ENCODE measurements at places on chromosomes 2 and 18. TPM values are rescaled to one million over a fixed set of nuclear protein-coding genes. Genes with fewer than 3 reads are reported as not detected.

PMAIP1 gene
- total RNA-seq, result 17.6 TPM

NETO1 gene
- not detected for total RNA-seq

CRYGC gene
- not detected for total RNA-seq

DNA sequence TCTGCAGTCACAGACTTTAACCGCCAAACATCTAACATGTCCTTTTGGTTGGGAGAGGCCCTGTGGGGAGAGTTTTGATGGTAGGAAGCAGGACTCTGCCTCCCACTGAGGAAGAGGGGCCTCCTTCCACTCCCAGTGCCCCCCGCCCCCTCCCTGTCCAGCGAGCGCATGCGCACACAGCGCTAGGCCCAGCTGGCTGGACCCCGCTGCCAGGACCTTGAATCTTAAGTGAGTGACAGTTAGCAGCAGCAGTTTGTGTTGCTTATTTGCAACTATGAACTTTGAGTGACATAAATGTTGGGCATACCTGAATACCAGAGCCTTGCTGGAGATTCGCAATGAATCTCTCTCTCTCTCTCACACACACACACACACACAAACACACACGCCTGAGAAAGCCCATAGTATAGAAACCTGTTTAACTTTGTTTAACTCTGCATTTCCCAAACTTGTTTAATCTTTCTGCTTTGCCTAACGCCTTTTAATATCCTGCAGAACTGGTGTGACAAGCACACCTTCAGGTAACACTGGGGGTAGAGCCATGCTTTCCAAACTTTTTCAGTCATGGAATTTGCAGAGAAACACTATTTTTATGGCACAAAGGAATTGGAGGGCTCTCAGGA is 134.6 kb upstream of the SMAD2 start:
- no peak overlapping the region for H3K4me3 ChIP-seq
- DNase-seq, result no peak
- H3K36me3 ChIP-seq, result no peaks in the 10 kb centered on the region
- no peaks in the 10 kb centered on the region for H3K4me1 ChIP-seq
- peaks cover 35% of the 10 kb centered on the region for H3K27me3 ChIP-seq

TMEM237 gene
- 13.5 TPM for total RNA-seq

ASIC4 gene
- total RNA-seq, result 13.5 TPM

GPR45 gene
- total RNA-seq, result not detected

DCDC2C gene
- not detected for total RNA-seq

GRCh38 chr2:119981896-119982295 is 31.0 kb upstream of the EPB41L5 start:
- no peaks in the 10 kb centered on the region for H3K4me1 ChIP-seq
- no peak overlapping the region for H3K4me3 ChIP-seq
- DNase-seq, result no peak
- no peak overlapping the region for H3K27ac ChIP-seq
- peaks cover 5% of the 10 kb centered on the region for H3K36me3 ChIP-seq
- no peaks in the 10 kb centered on the region for H3K27me3 ChIP-seq

DNA sequence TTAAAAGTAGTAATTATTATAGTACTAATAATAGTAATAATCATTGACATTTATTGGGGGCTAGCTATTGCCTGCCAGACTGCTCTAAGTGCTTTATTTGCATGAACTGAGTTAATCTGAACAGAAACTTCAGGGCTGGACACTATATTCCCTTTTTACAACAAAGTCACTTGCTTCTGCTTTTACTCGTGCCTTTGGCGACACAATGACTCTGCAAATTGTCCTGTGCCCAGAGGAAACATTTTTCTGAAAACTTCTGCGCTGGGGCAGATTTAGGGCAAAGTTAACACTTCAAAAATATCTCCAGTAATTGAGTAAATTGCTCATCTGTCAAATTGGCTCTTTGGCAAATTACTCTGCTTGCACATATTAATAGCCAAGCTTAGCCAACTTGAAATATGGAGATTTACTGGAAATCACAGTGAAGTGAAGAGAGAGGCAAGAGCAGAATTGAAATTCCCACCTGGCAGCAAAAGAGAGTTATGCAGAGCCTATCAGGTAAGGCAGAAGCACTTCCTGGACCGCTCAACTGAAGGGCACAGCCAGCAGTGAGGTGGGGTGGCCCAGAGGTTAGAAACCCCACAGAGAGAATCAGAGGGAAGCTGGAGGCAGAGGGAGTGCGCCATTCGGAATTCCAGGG is 36.3 kb downstream of the BMP10 start:
- peak overlapping the region; percentile 49 for H3K27ac ChIP-seq
- peaks cover 11% of the 10 kb centered on the region for H3K4me1 ChIP-seq
- no peaks in the 10 kb centered on the region for H3K27me3 ChIP-seq
- no peaks in the 10 kb centered on the region for H3K36me3 ChIP-seq

DNA sequence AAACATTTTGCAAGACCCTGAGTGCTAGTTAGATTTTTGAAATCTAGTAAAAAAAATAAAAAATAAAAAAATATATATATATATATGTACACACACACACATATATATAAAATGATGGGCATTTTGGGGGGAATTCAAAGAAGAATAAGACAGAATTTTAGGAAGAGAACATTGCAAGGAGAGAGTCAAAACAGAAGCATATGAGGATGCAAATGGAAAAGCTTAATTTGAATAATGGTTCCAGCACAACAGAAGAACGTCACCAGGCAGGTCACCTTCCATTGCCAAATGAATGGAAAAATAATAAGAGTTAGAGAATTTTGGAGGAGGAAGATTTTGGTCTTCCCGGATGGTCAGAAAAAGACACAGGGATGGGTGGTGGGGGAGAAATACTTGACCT is 1097.2 kb downstream of the BCL11A start:
- no peaks in the 10 kb centered on the region for H3K36me3 ChIP-seq
- H3K4me1 ChIP-seq, result no peaks in the 10 kb centered on the region
- no peak for DNase-seq
- no peak overlapping the region for H3K4me3 ChIP-seq
- no peaks in the 10 kb centered on the region for H3K27me3 ChIP-seq
- no peak overlapping the region for H3K27ac ChIP-seq

LRRC30 gene
- total RNA-seq, result not detected

- H3K4me3 ChIP-seq, result no peak overlapping the region
- peaks cover 32% of the 10 kb centered on the region for H3K27me3 ChIP-seq
- no peak overlapping the region for H3K27ac ChIP-seq
- H3K4me1 ChIP-seq, result no peaks in the 10 kb centered on the region
These were observed 28.6 kb downstream of the CAPN13 start for GRCh38 chr2:30778611-30779010.

MC2R gene
- total RNA-seq, result not detected

- no peaks in the 10 kb centered on the region for H3K4me1 ChIP-seq
- DNase-seq, result no peak
- H3K27ac ChIP-seq, result no peak overlapping the region
- no peaks in the 10 kb centered on the region for H3K36me3 ChIP-seq
- no peaks in the 10 kb centered on the region for H3K27me3 ChIP-seq
These were observed 56.8 kb downstream of the MYO1B start for GRCh38 chr2:191301971-191302370.

CAPN13 gene
- not detected for total RNA-seq

GRCh38 chr2:239568601-239569000 is 167.8 kb upstream of the HDAC4 start:
- H3K36me3 ChIP-seq, result no peaks in the 10 kb centered on the region
- DNase-seq, result no peak
- H3K27ac ChIP-seq, result no peak overlapping the region
- no peak overlapping the region for H3K4me3 ChIP-seq

DNA sequence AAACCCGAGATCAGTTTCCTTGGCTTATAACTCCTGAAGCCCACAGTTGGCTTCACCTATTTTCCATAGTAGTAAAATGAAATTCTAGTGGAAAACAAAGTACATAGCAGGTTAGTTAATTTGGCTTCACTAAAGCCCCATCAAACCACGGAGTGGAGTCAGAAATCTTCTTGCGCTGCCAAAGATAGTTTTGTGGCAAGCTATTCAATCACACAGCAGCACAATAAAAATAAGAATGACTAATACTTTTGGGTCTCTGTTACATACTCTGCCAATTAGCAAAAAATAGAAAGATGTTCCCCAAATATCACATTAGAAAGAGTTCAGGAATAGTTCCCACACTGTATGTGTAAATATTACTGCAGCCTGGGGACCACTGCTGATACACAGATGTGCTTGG is 175.2 kb upstream of the NOL4 start:
- no peak for DNase-seq
- H3K27me3 ChIP-seq, result no peaks in the 10 kb centered on the region
- H3K27ac ChIP-seq, result no peak overlapping the region
- H3K4me1 ChIP-seq, result no peaks in the 10 kb centered on the region
- no peak overlapping the region for H3K4me3 ChIP-seq

IMPA2 gene
- total RNA-seq, result 11.3 TPM

DNA sequence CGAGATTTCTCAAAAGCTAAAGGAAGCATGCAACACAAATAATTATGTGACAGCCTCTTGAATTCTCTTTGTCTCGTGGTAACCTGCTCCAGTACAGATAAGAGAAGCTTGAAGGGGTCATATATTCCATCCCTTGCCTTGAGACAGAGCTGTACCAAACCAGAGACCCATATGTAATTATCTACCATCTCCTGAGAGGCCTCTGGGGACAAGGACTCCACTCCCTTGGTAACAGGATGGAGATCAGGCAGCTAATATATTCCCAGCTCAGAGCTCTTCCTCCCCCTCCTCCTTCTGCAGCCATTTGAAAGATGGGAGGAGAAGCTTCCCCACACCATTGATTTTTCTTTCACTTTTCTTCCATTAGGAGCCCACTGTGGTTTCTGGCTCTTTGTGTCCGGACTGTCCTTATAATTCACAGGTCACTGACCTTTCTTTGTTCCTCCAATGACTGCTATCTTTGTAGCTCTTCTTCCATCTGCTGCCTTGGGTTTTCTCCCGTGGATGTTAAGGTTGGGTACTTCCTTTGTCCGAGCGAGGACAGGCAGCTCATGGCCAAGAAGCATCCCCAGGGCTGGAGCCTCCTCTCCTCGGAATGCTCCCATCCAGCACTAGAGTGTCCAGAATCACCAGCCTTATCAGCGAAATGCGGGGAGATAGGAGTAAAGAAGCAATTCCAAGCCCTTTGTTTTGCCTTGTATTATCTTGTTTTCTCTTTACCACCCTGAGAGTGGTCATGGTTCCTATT is 72.6 kb upstream of the STPG4 start:
- peaks cover 27% of the 10 kb centered on the region for H3K4me1 ChIP-seq
- no peaks in the 10 kb centered on the region for H3K27me3 ChIP-seq
- peak; percentile 65 for DNase-seq
- no peak overlapping the region for H3K27ac ChIP-seq

ASB3 gene
- 18.9 TPM for total RNA-seq

EVX2 gene
- not detected for total RNA-seq

TBR1 gene
- not detected for total RNA-seq

DSEL gene
- 0.07 TPM for total RNA-seq

Measured in K562 (cell line).